SW480 (cell line): ENCODE measurements at places on chromosomes 4 and X.
A peak's percentile ranks its signal among the peaks of the same experiment; 100 is the strongest.

DNA sequence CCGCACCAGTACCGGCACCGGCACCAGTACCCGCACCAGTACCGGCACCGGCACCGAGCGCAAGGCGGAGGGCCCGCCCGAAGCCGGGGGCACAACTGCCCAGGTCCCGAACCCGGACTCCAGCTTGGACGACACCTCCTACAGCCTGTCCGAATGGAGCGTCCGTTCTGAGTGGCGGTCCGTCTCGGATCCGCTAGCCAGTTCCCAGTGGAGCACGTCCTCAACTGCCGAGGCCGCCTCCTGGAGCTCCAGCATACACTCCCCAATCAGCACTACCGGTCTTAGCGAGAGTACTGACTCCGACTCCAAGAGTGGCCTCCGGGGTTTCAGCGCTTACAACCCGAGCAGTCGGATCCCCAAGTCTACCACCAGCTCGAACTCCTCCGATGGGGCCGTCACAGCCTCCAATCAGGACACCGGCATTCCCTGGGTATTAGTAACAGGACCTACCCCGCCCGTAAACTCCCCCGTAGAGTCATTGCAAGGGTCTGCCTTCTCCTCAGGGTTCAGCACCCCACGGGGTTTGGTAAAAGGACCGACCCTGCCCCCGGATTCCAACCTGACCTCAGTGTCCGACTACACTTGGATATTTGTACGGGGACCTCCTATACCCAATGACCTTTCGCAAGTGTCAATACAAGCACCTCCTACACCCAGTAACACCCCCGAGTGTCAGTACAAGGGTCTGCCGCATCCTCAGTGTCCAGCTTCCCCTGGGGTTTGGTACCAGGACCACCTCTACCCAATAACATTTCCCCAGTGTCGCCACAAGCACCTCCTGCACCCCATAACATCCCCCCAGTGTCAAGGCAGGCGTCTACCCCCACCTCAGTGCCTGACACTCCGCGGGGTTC is 721 bp upstream of the MAOA start:
- peak; percentile 37 for DNase-seq

- no peak for DNase-seq
Observed at GRCh38 chrX:96447161-96447560, 237.5 kb upstream of the DIAPH2 start.

DNA sequence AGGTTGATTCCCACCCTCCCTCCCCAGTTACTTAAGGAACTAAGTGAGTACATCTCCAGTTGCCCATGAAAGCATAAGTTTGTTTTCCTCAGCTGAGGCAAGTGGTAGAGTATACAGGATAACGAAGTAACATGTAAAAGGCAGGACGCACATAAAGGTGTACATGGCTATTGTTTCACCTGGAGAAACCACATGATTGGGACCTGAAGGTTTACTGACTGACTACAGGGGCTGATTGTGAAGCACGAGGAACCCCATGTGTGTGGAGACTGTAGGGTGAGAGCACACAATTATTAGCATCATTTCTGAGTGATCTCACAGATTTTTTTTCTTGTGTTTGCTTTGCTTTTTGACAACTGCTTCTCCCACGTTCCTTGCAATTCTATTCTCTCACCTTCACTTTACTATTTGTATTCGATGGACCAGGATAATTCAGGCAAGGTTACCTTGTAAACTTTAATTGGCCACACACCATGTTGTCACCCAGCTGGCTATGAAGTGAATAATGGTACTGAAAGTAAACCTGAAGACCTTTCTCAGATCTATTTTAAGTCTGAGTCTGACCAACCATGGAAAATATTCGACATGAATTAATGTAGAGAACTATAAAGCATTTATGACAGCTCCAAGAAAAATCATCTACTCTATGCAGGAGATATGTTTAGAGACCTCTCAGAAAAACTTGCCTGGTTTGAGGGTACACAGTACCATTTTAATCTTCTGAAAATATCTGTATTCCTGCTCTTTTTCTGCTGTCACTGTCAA is 102.5 kb upstream of the MYOZ2 start:
- DNase-seq: no peak

DNA sequence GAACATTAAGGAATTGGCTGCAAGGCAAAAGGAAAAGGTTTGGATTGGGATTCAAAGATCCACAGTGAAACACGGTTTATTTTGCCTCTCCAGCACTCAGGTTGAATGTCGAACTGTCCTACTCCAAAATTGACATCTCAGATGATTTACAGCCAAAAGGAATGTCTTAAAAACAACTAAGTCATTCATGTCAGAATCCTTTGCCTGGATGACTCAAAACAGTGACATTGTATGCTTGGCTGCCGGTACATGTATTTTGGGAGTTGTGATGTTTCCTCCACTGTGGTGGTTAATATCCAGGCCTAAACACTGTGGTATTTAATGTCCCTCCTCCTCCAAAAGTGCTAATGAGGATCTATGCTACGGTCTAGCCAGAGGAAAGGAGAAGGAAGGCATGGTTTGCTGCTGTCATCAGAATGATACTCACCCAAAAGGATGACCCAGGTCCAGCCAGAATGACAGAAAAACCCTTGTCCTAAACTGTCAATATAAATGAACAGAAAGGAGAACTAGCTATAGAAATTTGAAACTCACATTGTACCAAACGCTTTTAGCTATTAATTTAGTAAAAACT is 20.9 kb downstream of the PGM2 start:
- DNase-seq: no peak

DNA sequence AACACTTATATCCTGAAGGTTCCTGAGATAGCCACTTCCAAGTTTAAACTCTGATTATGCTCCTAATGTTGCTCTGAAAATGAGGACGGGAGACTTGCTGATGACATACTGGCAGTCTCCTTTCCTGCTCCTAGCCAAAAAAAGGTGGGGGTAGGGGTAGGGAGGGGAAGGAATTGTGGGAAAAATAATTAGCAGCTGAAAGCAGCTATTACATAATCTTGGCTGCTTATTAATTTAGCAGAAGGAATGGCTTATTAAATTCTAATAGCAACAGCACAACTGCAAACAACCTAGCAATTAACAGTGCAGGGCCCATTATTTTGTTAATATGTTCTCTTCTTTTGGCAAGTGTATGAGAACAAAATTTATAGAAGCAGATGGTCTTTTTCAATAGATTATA is 2.0 kb upstream of the AP1S2 start:
- DNase-seq: no peak

GRCh38 chr4:72112514-72113156 is 80.8 kb downstream of the NPFFR2 start:
- DNase-seq: peak; percentile 75

DNA sequence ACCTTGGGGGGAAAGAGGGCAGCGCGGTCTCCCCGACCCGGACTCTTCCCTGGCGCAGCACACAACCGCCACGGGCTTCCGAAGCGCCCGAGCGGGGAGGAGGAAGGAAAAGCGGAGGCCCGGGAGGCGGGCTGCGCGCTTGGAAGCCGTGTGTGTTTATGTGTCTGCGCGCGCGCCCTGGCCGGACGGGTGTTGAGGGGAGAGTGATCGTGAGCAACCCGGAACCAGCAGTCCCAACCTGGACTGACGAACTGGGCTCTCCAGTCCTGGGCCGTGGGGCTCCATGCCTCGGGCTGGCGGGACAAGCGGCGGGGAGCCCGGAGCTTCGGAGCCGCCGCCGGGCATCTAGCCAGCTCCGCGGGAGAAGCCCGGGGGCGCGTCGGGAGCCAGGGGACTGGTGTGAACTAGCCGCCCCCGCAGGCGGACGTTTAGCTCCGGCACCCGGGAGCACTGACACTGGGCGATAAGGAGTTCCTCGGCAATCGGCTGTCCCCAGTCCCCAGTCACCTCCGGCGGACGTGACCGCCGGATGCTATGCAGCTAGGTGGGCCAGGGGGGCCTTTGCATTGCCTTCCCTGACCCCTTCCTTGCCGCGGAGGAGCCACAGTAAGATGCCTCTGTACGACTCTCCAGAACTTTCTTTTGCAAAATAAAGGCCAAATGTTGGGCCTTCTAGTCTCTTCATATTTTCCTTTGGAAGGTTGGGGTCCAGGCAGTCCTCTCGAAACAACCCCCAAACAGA is 74.8 kb upstream of the BCOR start:
- no peak for DNase-seq

GRCh38 chr4:82715731-82716617 is 82.6 kb downstream of the SCD5 start:
- DNase-seq: no peak

DNA sequence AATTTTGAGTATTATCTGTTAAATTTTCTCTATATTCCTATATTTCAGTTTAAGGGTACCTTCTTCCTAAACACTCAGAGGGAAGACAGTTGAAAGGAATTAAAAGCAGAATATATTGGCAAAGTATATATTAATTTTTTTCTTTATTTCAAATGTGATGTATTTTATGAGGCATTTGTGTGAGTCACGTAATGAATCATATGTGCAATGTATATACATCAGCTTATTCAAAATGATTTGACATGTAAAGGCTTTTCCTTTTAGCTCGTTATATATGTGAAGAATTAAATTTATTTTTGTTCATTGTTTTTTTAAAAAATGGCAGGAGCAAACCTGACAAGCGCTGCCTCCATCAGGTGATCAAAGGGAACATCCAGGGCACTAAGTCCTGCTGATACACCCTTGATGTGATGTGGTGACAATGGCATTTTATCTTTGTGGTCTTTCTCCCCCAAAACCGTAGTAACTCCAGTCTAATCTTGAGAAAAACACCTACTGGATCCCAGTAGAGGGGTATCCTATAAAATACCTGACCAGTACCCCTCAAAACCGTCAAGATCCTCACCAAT is 8.9 kb downstream of the WWC2 start:
- no peak for DNase-seq

DNA sequence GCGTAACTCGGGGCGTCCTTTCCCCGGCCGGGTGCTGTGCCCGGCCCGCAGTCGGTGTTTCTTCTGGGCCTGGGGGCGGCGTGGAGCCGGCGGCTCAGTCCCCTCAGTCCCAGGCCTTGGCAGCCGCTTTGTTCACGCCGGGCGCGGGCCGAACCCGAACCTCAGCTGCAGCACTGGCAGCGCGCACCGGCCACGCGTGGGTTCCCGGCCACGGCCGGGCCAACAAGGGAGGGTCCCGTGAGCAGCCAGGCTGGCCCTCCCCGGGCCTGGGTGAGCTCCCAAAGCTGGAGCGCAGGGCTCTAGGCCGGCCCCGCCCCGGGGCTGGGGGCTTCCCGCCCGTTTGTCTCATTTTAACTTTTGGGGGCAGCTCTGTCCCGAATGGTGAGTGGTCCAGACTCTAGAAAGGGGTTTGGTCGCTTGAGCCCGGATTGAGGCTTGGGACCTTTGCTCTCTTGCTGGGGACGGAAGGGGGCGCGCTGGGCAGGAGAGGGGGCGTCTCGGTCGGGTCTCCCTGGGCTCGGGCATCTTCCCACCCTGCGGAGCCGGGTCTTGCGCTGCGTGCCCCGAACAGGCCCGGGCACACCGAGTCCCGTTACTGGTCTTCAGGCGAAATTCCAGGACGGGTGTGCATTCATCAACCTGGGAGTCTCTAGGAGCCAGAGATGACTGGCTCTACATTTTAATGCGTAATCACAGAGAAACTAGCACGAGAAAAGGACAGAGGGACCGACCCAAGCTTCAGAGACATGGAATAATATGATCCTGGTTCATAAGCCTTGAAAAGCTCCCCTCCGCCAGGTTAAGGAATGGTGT is 177.1 kb downstream of the CBR4 start:
- DNase-seq: no peak

- no peak for DNase-seq
Observed at GRCh38 chr4:6190486-6190885, 9.9 kb downstream of the JAKMIP1 start.

GRCh38 chrX:70998411-70999027 is 67.6 kb upstream of the SLC7A3 start:
- DNase-seq: peak; percentile 18

DNA sequence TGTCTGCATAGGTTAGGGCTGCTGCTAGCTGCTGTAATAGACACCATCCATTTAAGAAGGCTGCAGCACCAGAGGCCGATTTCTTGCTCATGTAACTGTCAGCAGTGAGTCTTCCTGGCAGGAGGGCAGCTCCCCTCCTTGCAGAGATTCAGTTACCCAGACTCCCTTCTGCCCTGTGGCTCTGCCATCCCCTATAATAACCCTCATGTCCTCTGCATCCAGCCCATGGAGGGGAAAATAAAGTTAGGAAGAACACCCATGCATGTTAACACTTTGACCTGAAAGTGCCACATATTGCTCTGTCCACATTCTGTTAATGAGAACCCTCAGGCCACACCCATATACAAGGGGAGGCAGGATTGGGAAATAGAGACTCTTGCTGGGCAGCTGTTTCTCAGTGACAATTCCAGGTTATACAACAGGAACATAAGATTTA is 5.4 kb downstream of the STBD1 start:
- no peak for DNase-seq

DNA sequence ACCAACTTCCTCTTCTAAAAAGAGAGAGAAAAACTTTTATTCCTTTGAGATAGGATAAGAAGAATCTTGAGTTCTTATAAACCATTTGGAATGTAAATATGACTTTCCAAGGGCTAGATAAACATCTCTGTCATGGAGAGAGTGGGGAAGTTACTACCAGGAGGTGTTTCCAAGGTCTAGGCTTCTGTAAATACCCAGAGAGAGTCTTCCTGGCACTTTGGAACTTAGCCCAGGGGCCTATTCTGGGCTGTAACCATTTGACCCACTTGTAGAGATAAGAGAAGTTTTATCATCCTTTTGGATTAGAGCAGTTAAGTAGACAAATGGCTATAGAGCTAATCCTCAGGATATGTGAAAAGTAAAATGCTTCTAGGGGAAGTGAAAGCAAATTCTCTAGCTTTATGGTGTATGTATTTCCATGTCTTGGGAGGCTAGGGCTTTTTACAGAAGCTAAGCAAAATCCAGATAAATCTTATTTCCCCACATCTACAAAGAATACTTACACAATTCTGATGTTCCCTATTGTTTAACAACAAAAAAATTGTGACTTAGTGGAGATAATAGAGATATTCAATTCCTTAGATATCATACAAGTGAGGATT is 51.1 kb downstream of the MCUB start:
- no peak for DNase-seq

- no peak for DNase-seq
Observed at GRCh38 chr4:59571805-59572430, 1628.2 kb upstream of the ADGRL3 start.

DNA sequence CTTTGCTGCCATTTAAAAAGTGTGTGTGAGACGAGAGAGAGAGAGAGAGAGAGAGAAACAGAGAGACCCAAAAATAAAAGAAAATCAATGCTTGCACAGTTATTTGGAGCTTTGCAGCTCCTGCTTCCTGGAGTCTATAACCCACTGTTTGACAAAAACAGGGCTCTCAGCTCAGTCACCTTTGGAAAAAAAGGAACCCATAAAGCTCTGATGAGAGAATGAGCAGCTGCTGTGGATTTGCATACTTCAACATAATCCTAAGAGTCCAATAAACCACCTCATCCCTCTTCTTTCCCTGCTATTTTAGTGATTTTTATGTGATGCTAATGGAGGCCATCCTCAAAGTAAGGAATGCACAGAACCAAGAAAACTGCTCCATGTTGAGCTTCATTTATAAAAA is 50.3 kb downstream of the USP26 start:
- DNase-seq: no peak

- no peak for DNase-seq
Observed at GRCh38 chrX:72394518-72395170, 88.9 kb upstream of the CITED1 start.

DNA sequence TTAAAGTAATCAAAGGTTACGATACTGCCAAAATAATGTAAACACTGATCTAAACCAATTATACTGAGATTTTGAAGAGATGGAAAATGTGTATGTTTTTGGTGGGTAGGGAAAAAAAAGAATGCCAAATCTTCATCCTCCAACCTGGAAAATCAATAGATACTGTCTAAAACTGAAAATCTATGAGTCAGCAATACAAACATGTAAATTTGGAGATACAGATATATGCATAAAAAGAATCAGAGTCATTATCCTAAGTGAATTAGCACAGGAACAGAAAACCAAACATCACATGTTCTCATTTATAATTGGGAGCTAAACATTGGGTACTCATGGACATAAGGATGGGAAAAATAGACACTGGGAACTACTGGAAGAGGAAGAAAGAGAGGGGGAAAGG is 197.4 kb upstream of the TRPC5 start:
- DNase-seq: no peak
